ENCODE measurements at places on chromosomes 5 and 9. TPM values are rescaled to one million over a fixed set of nuclear protein-coding genes. Genes with fewer than 3 reads are reported as not detected.

- DNase-seq: no peak
Observed at GRCh38 chr5:133896873-133897272, 71.6 kb downstream of the C5orf15 start.

DNA sequence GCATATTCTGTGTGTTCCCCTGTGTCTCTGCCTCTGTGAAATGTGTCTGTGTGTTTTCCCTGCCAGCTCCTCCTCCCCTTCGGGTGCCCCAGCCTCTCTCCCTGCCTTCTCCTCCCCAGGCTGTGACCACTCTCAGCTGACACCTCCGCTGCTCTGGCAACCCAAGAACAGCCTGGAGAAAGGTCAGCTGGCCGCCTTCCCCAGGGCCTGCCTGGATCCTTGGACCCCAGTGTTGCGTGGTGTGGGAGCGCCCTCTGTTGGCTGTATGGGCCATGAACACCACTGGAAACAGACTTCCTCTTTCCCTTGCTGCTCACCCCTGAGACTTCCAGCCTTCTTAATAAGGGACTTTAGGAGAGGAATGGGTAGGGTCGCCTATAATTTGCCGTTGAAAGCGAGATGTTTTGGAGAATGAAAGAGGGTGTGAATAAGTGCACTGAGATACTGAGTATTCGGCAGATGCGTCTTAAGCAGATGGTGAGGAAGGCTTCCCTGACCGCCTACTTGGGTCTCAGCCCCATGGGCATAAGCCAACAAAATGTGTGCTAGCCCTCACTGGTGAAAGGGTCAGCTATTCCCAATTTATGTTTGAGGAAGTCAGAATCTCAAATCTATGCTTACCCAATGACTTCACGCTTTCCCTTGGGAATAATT, 114.9 kb upstream of the TRIM32 start:
- DNase-seq: peak; percentile 85

The PCAT7 gene
- 0.40 TPM for polyA plus RNA-seq

DNA sequence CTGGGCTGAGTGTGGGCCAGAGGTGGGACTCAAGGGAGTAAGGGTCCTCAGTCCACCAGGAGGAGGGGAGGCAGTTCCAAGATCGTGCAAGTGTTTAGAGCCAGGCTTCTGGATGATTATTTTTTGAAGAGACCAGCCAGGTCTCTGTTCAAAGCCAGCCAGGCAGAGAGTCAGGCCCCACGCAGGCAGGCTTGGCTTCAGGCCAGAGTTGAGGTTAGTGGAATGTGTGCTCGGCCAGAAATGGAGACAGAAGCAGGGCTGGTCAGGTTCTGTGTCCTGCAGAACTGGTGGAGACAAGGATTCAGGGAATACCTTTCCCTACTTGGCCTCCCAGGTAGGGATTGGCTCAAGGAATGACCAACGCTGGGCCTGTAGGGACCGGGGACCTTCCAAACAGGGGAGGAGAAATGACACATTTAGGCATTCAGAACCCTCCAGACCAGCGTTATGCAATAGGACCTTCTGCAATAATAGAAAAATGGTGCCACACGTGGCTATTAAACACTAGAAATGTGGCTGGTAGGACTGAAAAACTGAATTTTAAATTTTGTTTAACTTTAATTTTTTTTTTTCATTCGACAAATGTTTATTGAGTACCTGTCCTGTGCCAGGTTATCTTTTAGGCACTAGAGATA, 106.2 kb downstream of the CMYA5 start:
- no peak for DNase-seq

DNA sequence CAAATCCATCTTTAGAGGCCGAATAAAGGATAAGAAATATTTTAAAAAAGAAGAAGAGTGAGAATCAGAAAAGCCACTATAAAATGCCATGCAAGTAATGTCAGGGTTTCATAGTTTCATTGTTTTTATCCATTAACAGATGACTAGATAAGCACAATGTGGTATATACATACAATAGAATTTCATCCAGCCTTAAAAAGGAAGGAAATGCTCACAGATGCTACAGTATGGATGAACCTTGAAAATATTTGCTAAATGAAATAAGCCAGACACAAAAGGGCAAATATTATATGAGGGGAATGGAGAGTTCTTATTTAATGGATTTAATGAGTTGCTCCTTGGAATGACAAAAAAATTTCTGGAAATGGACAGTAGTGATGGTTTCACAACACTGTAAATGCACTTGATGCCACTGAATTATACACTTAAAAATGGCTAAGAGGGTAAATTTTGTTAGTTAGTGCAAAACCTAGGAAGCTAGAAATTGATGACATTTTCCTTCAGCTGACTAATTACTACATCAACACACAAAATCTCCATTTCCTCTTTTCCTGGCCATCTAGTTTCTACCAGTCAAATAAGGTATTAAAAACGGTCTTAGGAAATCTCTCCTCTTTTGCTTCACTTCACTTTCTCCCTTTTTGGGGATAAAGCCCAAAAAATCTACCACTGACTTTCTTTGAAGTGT, 86.6 kb downstream of the GNA14 start:
- no peak for DNase-seq

DNA sequence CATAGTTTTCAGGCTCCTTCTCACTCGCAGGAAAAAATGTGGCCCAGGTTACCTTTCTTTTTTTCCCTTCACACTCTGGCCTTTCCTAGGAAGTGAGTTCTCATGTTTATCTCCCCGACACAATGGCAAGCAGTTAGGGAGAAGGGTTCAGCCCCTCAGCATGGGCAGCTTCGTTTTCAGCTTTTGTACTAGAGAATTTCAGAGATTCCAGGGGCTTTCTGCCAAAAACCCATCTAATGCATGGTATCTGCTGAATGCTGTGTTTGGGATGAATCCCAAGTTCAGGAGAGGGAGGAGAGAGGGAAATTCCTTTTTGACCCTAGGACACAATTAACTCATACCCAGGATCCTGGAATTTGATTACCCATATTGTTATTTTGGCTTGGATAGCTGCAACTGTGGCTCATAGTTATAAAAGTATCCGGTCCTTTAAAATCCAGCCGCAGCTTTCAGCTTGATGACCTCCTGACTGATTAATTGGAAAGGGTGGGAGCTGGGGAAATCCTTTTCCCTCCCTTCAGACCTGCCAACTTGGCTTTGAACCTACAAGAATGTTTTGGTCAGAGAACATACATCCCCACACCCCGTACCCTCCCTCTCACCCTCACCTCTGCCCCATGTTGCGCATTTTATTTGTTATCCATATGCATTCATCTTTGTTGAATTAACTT, 78.4 kb downstream of the TMEM252 start:
- DNase-seq: no peak

- DNase-seq: no peak
Observed at GRCh38 chr9:79742110-79742721, 170.5 kb downstream of the TLE4 start.

The PTBP3 gene
- polyA plus RNA-seq: 107 TPM

DNA sequence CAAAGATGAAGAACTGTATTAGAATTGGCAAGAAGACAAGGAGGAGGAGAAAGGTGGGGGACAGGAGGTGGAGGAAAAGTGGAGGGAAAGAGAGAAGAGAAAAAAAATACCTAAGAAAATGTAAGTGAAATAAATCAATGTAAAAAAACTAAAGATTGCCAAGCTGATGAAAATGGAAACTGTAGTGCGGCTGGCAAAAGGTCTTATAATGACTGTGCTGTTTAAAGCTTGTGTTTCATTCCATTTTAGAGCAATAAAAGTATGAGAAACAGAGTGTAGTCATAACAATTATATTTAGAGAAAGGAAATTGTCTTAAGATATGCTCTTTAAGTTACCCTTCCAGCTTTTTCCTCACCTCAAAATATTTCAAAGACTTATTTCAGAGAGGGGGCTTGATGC, 670.5 kb upstream of the SEMA6A start:
- no peak for DNase-seq

DNA sequence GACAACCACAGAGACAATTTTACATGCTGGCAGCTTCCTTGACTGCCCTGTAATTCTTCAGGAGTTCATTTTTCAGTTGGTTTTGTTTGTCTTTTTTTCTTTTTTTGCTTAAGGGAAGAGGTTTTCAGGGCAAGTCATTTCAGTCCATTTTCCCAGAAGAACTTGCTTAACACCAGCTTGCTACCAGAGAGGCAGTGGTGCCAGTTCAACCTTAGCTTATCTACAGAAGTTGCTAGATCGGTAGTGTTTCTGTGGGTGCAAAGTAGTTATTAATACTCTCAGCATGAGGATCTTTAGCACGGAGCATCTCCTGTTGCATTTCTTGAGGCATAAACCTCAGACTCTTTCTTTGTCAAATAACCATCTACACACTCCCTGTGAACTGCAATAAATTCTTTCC, 1.1 kb downstream of the SPEF2 start:
- no peak for DNase-seq

GRCh38 chr9:122016744-122017143, 76.4 kb downstream of the TTLL11 start:
- no peak for DNase-seq

The KCNMB1 gene
- 1.1 TPM for polyA plus RNA-seq

DNA sequence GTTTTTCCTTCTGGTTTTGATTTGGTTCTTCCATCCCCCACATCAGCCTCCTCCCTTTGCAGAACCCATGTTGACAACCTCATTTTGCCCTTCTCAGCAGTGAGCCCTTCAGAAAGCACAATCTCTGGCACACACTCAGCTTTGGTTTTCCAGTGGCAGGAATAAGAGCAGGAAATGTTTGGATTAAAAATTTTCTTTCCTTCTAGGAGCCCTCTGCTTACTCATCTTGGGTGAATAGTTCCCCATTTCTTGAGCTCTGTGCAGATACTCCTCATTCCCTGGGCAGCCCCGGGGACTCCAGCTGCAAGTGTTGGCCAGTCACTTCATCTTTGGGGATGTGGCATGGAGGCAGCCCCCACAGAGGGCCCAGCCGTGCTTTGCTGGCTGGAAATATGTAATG, 170.5 kb downstream of the NR3C1 start:
- no peak for DNase-seq

DNA sequence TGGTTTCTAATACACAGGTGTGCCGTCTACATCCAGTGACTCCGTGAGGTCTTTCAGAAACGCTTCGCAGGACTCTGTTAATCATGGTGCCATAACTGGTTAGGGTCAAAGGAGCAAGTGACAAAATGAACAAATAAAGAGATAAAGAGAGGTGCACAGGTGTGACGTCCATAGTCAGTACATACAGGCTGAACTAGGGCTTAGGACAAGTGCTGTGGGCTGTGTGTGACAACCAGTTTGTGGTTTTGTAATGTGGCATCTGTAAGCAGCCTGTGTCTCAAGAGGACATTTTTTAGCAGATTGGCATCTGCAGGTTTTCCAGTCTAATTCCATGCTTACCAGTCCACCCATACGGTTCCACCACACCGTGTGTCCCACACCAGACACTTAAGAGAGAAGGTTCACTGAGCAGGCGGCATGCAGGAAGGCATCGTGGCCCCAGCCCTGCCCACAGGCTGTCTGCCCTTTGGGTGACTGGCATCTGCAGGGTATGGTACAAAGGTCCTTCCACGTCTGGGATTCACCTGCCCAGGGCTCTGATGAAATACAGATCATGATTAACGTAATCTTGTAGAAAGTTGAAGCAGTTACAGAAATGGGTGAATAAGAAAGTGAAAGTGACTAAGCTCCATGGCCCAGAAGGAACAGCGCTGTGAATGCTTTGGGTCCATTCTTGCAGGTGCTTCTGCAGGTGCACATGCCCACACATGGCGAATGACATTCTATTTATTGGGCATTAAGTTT, 26.9 kb downstream of the SRD5A1 start:
- DNase-seq: no peak

GRCh38 chr9:119761812-119762211, 392.6 kb upstream of the BRINP1 start:
- no peak for DNase-seq

- DNase-seq: peak; percentile 46
Observed at GRCh38 chr9:133188006-133188842, 20.8 kb downstream of the OBP2B start.

The SLC25A2 gene
- polyA plus RNA-seq: 0.23 TPM

GRCh38 chr9:113578882-113579282, 115.4 kb downstream of the RGS3 start:
- no peak for DNase-seq

The KIAA1958 gene
- polyA plus RNA-seq: 18.2 TPM

GRCh38 chr5:135867599-135867998, 28.0 kb downstream of the IL9 start:
- DNase-seq: no peak

GRCh38 chr9:131181091-131181681, 55.8 kb downstream of the NUP214 start:
- no peak for DNase-seq

DNA sequence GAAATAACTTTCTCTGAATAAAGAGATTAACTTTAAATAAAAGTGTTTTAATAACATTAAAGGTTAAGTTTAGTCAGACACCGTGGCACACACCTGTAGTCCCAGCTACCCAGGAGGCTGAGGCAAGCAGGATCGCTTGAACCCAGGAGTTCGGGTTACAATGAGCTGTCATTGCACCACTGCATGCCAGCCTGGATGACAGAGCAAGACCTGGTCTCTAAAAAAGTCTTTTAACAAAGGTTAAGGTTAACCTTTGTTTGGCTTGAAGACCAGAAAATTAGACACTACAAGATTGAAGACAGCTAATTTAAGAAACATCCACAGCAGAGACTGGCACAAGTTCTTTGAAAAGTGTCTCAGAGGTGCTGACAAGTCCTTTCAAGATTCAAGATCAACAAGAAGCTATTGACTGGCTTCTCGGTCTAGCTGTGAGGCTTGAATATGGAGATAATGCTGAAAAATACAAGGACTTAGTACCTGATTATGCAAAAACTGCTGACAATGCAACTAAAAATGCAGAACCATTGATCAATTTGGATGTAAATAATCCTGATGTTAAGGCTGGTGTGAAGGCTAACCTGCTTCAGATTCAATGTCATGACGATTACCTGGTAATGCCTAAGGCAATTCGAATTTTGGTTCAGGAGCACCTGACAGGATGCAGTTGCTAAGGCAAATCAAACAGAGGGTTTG, 48.8 kb downstream of the FAM81B start:
- no peak for DNase-seq

- no peak for DNase-seq
Observed at GRCh38 chr5:127421471-127421870, 96.0 kb upstream of the PRRC1 start.

The FOXI1 gene
- polyA plus RNA-seq: 4.8 TPM

Data from left kidney (tissue), 8 donors.